ENCODE measurements at places on chromosomes 1 and 21.

- DNase-seq, result no peak
These were observed 58.2 kb downstream of the ZNF644 start for GRCh38 chr1:90963651-90964050.

- no peak for DNase-seq
These were observed 127.0 kb upstream of the MROH9 start for GRCh38 chr1:170808216-170808885.

DNA sequence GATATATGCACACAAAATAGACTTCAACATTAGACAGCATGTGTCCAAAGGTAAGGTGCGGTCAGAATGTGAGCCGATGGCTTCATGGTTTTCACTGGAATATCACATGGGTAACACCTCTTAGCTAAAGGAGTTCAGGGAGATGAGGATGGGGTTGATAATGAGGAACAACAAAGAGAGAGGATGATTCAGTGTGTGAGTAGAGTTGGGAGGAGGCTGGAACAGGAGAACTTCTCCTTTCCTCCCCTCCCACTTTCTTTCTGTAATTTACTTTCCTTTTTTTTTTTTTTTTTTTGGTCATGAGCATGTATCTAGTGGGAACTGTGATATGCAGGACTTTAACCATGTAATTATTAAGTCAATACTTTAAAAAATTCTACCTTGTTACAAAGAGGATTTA lies 99.4 kb downstream of the FASLG start:
- DNase-seq, result no peak

DNA sequence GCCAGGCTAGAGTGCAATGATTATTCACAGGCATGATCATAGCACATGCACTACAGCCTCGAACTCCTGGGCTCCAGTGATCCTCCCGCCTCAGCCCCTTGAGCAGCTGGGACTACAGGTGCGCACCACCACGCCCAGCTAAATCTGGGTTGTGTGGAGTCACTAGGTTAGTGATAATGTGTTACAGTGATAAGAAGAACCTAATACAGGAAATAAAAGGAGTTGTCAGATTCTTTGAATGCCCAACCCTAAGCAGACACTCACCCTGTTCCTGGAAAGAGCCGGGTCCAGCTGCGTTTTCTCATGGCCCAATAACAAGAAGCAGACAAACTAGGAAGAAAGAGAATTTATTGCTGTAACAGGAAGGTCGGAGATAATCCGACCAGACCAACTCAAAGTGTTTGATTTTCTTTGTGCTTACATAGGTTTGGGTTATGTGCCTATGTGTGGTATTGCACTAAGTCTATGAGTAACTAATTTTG lies 8.8 kb downstream of the IFNGR2 start:
- DNase-seq, result no peak

GRCh38 chr1:202811296-202812175 lies 782 bp downstream of the PCAT6 start:
- no peak for DNase-seq

DNA sequence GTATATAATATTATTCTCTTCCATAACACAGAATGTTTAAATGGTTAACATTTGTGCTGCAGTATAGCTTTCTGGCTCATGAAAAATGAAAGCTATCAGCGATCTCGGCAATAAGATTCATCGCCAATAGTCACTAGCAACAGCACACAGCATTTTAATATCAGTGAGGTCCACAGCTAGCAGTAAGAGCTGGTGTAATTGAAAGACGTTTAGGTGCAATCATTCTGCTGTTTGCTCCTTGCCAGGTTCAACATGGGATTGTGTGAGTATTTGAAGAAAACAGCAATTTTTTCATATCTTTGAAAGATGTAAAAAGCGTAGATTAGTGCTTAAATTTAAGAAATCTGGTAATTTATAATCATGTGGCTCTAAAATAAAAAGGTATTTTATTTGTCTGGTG lies 20.1 kb downstream of the PRKACB start:
- DNase-seq, result no peak

DNA sequence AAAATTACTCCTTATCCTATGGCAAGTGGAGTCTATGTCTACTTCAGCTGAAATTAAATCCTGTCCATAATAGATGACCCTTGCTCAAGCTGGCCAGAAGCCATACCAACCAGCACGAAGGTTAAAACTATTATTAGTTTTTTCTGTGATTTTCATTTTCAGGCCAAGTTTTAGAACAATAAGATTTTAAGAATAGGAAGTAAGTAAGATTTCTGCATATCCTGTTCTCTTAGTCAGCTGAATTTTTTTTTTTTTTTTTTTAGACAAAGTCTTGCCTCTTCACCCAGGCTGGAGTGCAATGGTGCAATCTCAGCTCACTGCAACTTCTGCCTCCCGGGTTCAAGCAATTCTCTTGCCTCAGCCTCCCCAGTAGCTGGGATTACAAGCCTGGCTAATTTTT lies 6.1 kb upstream of the RBP7 start:
- DNase-seq, result no peak

- no peak for DNase-seq
These were observed 114.0 kb downstream of the NBPF12 start for GRCh38 chr1:147052143-147052542.

- no peak for DNase-seq
These were observed 61.1 kb upstream of the LAPTM5 start for GRCh38 chr1:30818568-30819243.

GRCh38 chr1:23529146-23530086 lies 1.6 kb downstream of the E2F2 start:
- DNase-seq, result no peak

DNA sequence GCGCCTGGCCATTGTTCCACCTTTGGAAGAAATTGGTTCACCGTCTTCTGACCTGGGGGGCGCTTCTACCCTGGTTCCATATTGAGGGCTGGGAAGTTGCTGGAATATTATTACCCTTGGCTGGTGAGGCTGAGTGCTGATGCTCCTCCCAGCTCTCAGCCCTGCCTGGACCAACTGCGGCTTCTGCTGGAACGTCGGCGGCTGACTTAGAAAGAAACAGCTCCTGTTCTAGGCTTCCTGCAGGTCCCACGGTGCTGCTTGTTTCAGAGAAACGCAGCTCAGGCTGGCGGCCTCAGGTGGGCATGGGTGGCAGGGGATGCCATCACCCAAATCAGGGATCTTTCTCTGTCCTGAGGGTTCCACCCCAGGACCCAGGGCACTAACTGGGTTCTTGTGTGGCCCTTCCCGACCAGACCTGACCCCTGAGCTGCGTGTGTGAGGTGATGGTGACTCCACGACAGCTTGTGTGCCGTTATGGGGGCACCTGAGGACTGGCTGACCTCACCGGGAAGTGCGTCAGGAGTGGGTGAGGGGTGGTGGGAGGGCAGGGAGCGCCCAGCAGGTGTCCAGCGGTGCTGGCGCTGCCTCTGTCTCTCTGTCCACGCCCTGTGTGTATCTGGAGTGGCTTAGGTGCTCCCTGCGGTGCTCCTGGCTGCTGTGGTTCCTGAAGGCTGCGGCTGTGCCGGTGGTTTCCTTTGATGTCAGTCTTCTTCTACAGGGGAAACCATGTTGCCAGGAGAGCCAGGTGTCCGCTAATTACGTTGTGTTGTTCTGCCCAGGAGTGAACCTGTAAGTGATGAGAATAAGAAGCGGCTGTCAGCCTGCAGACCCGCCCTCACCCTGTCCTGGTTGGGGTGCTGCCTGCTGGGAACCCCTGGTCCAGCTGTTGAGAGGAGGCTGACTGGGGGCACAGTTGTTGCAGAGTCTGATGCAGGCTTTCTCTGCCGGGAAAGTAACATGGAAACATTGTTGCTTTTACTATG lies 8.9 kb downstream of the SKI start:
- DNase-seq, result no peak

GRCh38 chr1:185787238-185787637 lies 53.0 kb downstream of the HMCN1 start:
- no peak for DNase-seq

- no peak for DNase-seq
These were observed 1078.5 kb upstream of the ADGRL4 start for GRCh38 chr1:80085067-80085466.

DNA sequence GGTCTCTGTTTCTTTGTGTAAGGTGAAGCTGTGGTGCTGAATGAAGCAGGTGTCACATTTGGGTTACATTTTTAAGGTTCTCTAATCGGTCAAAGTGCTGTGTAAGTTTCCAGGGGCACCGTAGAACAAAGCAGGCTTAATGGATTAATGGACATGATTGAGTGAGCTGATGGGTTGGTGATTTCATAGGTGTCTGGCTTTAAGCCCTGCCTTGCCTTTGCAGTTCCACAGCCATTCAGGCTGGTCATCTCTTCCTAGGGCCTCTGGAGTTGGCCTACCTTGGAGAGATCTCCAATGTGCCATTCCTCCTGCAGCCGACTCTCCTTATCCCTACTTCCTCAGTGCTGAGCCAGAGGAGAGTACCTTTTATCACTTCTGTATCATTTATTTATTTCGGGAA lies 15.2 kb downstream of the GALNT2 start:
- DNase-seq, result no peak

Measured in left renal cortex interstitium (tissue), 4 donors.